ENCODE measurements at places on chromosomes 13 and 19. TPM values are rescaled to one million over a fixed set of nuclear protein-coding genes. Genes with fewer than 3 reads are reported as not detected.

CYSLTR2 gene
- 1.3 TPM for total RNA-seq

CLC gene
- not detected for total RNA-seq

OR4F17 gene
- not detected for total RNA-seq

ZNF772 gene
- total RNA-seq: 6.0 TPM
